ENCODE measurements at places on chromosomes 5 and 9.

DNA sequence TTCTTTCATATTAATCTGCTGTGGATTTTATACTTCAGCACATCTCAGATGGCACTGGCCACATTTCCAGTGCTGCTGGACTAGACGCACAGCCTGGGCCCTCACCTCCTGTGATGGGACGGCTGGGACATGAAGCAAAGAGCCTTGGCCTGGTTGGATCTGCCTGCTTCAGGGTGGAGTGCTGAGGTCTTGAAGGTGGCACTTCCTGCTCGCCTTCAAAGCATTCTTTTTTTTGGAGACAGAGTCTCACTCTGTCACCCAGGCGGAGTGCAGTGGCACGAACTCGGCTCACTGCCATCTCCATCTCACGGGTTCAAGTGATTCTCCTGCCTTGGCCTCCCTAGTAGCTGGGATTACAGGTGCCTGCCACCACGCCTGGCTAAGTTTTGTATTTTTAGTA is 73.1 kb downstream of the RAPGEF1 start:
- no peak for DNase-seq

GRCh38 chr5:42982107-42982622 is 58.0 kb downstream of the ANXA2R start:
- no peak for DNase-seq

GRCh38 chr5:142748568-142749249 is 21.5 kb upstream of the ARHGAP26 start:
- DNase-seq, result peak; percentile 36

DNA sequence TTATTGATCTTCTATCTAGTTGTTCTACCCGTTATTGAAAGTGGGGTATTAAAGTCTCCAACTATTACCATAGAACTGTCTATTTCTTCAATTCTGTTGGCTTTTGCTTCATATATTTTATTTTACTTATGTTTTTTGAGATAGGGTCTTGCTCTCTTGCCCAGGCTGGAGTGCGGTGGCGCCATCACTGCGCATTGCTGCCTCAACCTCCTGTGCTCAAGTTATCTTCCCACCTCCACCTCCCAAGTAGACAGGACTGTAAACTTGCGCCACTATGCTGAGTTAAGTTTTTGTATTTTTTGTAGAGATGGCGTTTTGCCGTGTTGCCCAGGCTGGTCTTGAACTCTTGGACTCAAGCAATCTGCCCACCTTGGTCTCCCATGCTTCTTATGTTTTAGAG is 16.2 kb downstream of the SNAPC3 start:
- no peak for DNase-seq

DNA sequence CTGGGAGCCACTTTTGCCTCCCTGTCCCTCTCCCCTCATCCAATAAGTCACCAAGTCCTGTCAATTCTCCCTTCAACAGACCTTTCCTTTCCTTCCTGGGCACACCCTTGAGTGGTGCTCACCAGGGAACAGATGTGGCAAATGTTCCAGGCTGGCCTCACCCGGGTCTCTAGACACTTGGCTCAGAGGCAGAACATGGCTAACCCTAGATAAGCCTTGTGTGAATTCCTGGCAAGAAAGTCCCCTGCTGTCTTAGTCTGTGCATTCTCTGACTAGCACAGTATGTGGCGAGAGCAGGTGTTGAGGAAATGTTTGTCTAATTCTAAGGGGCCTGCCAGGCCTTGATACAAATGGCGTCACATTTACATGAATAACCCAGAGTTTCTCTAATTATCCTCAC is 41.2 kb upstream of the PTGS1 start:
- peak; percentile 28 for DNase-seq
